Karpas-422 (cell line): ENCODE measurements at places on chromosomes 11 and 22.

- peak; percentile 78 for DNase-seq
These were observed 12.4 kb downstream of the CRELD2 start for GRCh38 chr22:49930596-49931412.

DNA sequence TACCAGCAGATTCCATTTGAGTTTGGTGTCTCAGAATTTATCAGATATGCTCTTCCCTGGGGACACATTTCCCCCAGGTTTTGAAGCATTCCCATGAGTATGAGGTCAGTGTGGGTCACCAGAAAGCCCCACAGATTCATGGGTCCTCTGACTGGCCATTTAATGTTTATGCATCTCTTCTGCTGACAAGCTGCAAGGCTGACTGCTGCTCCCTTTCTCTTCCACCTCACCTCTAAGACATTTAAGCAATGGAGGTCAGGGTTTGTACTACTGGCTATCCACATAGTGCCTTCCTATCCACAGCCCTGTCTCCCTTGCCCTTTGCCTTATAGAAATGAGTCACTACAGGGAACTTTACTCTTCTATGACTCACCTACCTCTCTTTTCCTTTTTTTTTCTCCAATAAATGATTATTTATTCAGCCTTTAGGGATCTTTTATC lies 106.0 kb upstream of the TIMP3 start:
- DNase-seq: no peak

- DNase-seq: no peak
These were observed 104.4 kb upstream of the PLET1 start for GRCh38 chr11:112364962-112365481.

DNA sequence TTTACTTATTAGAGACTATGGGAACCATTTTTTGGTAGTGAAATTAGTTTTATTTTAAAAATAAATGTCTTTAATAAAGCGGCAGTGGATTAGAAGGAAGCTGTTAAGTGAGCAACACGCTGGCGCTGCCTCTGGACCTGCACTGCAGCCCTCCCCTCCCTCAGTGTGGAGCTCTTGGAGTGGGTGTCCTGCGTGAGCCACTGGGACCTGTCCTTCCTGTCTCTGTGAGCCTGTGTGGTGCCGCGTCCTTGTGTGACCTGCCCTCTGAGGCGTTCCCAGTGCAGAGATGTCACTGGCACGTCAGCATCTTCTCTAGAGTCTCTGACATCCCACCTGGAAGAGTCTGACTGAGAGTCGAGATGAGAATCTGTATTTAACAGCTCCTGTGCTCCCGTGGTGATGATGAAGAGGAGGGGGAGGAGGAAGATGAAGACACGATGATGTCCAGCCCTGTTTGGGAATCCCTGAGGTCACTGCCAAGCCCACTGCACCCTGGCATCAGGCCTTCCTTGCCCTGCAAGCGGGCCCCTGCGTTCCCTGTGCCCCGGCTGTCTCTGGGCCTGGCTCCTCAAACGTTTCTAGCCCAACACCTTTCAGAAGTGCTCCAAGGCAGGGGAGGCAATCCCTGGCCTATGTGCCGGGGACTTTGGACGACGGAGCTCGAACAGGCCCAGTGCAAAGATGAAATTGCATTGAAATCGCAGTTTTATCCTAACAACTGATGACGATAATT lies 271.8 kb downstream of the TBC1D22A start:
- no peak for DNase-seq

- no peak for DNase-seq
These were observed 124.2 kb downstream of the CCDC34 start for GRCh38 chr11:27238811-27239210.

GRCh38 chr11:45805305-45806071 lies 539 bp downstream of the SLC35C1 start:
- DNase-seq: no peak

DNA sequence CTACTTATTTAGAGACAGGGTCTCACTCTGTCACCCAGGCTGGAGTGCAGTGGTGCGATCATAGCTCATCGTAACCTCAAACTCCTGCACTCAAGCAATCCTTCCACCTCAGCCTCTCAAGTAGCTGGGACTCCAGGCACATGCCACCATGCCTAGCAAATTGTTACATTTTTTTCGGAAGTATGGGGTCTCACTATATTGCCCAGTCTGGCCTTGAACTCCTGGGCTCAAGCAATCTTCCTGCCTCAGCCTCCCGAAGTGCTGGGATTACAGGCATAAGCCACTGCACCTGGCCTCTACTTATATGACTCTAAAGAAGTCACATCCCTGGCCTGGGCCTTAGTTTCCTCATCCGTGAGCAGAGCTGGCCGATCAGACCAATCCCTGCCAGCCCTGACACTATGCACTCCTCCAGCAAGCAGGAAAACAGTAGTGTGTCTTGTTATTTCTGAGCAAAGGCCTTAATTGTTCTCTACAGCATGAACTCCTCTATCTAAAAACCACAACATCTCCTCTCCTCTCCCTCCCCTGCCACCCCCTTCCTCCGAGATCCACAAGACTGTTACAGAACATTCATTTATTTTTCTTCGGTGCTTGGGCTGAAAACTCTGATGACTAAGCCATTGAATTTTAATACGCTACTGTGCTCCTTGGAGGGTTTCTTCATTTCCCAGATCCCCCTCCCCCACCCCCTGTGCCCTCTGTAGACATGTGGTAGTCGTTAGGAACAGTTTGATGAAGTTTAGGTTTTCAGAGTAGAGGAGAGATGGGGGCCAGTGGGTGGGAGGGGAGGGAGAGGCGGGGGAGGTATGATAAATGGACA lies 91.5 kb downstream of the ABTB2 start:
- DNase-seq: no peak

DNA sequence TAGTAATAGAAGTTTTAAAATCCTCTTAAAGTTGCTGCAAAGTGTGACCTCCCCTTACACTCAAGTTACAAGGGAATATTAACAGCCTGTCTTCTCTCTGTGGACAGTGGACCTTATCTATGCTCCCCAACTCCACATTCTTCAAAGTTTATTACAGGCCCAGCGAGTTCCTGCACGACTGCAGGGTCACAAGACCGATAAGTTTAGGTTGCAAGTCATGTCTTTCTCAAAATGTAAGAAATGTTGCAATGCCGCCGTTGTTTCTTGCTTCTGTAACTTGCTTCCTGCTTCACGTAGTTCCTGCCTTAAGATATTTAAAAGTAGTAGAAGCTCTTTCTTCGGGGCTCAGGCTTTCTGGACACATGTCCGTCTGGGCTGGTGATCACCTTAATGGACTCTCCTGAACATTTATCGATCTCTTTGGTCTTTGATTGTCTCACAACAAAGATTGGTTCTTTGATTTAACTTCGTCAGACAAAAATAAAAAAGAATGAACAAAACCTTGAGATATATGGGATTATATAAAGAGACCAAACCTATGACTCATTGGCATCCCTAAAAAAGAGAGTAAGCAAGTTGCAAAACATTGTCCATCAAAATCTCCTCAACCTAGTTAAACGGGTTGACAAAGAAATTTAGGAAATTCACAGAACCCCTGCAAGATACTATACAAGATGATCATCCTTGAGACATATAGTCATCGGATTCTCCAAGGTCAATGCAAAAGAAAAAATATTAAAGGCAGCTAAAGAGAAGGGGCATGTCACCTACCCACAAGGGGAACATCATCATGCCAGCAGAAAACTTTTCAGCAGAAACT lies 45.4 kb upstream of the GLYAT start:
- peak; percentile 43 for DNase-seq

DNA sequence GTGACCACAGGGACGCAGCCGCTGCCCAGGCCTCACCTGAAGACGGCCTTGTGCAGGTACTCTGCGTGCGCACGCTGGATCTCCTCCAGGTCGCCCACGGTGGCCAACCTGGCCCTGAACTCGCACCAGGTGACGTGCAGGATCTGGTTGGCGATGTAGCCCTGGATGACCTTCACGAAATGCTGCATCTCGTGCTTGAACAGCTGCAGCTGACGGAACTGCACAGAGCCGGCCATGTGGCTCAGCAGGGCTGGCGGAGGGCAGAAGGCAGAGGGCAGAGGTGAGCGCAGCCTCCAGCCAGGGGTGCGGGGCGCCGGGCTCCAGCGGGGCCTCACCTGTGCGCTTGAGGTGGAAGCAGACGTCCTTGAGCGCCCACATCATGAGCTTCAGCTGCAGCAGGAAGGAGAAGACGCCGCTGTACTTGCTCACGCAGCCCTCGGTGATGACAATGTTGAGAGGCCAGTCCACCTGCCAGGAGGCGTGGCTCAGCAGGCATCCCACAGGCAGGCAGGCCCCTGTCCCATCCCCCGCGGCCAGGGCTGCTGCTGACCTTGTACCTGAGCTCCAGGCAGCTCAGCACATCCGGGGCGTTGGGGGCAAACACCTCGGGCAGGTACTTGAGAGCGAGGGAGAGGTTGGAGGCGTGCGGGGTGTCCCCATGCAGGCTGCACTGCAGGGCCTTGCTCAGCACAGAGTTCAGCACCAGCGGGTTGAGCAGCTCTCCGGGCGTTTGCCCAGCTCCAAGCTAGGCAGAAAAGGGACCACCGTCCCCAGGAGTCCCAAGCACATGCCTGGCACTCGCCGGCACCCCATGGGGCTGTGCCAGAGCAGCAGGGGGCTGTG lies 17.6 kb downstream of the SELENOO start:
- DNase-seq: no peak

DNA sequence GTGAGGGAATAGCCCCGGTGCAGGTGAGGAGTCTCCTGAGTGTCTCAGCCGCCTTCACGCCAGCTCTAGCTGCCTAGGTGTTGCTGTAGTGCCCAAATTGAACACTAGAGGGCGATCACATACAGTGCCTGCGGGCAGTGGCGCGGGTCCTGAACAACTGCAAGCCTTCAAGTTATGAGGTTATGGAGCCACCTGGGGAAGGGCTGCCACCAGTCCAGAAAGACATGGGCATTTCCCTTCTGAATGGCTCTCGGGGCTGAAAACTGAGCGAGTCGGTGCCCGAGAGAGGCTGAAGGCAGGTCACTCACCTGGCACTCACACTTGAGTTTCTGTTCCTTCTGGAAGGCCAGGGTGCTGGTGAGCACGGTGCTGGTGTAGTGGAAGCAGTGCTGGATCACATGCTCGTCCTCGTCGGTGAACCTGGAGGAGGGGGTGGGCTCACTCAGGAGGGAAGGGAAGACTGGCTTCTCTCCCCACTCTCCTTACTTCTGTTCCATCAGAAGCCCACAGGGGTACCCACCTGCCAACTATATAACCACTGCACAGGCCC lies 88.4 kb downstream of the PDE2A start:
- DNase-seq: peak; percentile 91

DNA sequence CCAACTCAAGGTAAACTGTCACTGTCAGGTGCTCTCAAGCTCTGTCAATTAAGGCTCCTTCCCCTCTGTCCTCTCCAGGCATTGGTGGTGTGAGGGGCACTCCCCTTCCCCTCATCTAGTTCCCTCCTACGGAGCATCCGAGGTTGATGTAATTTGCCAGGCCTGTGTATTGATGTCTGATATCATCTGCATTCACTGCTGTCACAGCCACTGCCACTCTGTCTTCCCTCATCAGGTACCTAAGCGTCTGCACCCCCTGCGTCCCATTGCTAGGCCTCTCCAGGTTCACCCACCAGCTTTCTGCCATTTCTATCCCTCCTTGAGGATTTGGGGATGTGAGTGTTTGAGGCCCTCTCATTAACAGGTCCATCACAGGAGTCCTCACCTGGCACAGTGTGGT lies 50.0 kb upstream of the SYT13 start:
- no peak for DNase-seq

DNA sequence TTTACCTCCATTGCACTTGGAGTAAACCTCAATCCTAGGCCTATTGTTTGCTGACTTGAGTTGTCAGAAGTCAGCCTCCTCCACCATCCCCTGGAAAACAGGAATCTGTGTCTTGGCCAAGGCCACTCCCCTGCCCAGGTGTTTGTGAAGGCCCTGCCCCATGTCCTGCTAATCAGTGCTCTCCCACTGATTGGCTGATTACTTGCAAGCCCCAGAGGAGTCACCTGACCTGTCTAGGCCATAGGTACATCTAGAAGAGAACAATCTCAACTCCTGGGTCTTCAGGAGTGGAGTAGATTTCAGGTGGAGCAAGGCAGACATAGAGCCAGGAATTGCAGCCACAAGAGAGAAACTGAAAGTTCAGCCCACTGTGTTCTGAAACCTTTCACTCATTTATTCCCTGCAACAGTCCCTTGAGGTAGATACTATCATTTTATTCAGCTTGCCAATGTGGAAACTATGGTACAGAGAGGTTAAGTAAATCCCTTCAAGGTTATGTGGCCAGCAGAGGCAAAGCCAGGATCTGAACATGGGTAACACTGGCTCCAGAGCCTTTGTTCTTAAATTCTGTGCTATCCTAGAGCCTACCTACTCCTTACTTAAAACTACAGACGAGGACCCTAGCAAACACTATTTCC lies 10.4 kb downstream of the OAF start:
- DNase-seq: no peak

GRCh38 chr22:39092111-39092862 lies 4.8 kb upstream of the APOBEC3H start:
- DNase-seq: no peak

DNA sequence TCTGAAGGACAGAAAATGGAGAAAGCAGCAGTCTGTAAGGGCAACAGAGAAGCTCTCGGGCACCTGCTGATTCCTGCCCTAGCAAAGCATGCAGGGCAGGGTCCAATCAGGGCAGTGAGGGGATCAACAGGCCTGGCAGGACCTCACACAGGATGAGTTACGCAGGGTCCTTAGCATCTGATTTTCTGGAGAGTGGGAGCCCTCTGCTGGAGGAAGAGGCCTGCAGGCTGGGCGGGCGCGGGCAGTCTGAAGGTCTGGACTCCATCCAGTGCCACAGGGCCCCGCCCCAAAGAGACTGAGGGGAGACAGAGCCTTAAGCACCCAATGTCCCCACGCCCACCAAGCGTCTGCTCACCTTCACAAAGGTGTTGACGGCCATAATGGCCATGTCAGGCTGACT lies 28.9 kb downstream of the AP1B1 start:
- peak; percentile 52 for DNase-seq
